ENCODE measurements at places on chromosomes 11 and 22.

DNA sequence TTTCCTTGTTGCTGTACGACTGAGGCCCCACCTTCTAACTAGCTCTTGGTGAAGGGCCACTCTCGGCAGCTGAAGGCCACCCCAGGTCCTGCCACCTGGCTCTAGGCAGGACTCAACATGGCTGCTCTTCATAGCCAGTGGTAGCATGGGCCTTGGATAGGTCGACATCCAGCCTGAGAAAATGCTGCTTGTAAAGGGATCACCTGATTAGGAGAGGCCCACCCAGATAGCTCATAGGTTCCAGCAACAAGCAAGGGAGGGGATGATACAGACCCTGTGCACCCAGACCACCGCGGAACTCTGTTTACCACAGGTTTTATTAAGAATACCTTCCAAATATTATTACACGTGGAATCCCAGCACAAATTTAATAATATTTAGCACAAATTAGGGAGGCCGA lies 341.4 kb downstream of the BRD1 start:
- DNase-seq, result no peak

DNA sequence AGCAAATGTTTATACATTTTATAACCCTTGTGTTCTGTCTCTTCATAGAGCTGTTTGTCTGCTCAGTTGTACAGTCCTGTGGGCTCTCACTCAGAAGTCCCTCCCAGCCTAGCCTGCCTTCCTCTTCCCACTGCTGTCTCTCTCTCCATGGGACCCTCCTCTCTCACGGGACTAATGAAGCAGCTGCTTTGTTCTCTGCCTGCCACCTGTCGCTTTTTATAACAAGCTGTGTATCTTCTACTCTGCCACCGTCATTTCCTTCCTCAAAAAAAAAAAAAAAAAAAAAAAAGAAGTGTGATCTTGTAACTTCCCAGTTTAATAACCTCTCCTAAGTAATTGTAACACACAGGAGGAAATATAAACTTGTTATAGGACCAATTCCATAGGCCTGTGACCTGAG lies 92.2 kb upstream of the ALKBH3 start:
- no peak for DNase-seq

- no peak for DNase-seq
Observed at GRCh38 chr11:109302591-109303334, 119.2 kb upstream of the C11orf87 start.

DNA sequence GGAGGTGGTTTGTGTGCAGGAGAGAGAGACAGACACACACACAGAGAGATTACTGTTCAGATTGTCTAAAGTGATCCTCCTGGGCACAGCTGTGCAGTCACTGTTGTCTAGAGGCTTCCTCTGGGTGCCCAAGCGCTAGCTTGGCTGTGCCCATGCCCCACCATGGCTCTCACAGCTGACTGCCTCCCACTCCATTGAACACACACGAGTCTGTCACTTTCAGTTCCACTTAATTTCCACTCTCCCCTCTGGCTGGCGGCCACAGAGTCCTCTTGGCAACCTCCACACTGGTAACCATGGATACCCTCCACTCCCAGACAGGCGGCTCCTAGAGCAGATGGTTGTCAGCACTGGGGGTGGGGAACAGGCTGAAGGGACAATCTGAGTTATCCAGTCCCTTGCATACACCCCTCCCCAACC lies 29.1 kb downstream of the MAP6 start:
- DNase-seq, result no peak

- no peak for DNase-seq
Observed at GRCh38 chr11:5279471-5280090, 9.8 kb upstream of the HBE1 start.

DNA sequence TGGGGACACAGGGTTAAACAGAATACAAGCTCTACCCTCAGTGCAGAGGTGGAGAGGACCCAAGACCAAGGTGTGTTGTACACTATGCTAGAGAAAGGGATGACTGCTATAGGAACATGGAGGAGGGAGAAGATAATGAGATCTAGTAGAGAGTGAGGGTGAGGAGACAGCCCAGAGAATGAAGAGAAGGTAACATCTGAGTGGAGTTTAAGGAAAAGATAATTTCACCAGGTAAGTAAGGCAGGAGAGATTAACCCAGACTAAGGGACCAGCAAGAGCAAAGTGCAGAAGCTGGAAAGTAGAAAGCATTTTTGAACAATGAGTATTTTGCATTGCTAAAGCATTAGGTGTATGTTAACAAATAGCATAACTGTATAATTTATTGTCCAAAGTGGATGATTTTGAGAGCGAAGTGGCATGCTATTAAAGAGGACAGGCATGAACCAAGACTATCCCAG lies 128.8 kb downstream of the RASSF10 start:
- no peak for DNase-seq

GRCh38 chr22:19291218-19291579 lies 320 bp downstream of the CLTCL1 start:
- DNase-seq, result peak; percentile 1

DNA sequence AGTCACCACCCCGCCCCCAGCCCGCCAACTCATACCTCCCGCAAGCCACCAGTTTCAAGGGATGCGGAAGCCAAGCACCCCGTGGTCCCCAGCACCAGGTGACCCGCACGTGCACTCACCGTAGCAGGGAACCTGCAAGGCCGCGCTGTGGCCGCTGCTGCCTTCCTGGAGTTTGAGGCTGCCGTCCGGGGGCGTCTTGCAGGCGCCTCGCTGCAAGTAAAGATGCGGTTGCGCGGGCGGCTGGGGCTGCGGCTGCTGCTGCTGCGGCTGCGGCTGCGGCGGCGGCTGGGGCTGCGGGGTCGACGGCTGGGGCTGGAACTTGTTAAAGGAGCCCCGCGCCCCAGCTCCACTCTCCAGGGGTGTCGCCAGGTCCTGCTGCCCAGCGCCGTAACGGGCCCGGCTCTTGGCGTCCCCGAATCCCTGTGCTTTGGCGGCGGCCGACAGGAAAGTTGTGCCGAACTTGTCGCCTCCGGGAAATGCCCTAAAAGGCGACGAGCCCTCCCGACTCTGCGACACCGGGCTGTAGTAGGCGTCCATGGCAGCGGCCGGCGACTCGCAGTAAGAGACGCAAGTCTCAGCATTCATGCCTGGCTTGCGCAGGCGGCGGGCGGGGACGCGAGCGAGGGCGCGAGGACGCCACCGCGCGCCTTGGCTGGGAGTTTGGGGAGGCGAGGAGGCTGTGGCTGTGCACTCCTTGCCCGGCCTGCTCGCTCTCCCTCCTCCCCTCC lies at the start of gene ALX4:
ALX4 (minus strand) TSS at position 662 of the 728 bp plus-strand sequence; CDS start at position 585, 77 bp downstream.
- peak; percentile 26 for DNase-seq

DNA sequence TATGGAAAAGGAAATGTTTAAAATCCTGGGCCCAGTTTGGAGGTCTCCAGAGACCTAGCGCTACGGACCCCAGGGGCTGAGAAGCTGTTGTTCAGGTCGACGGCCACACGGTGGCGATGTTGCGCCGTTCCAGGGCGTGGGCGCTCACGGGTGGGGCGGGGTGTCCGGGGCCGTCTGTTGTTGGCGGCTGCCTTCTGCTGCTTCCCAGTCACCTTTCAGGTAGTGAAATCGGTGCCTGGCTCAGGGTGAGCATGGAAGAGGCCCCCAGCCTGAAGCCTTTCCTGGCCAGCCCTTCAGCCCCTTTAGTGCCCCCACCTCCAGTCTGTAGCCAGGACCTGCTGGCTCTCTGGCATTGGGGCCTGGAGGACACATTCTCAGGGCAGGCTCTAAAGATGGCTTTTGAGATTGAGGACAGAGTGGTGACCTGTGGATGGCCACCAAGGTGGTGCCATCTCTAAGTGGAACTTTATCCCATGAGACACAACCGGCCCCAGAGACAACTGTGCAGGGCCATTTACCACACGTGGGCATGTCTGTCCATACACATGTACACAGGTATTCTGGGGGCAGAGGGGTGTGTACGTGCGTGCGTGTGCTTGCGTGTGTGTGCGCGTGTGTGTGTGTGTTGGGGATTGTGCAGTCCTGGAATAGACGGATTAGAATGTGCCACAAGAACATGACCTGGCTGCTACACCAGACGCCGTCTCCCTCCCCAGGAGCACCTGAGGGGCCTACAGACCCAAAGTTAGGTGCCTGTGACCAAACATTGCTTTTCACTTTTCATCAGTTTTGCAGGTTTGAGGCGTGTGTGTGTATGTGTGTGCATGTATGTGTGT lies 53.8 kb downstream of the ST14 start:
- DNase-seq, result peak; percentile 26

DNA sequence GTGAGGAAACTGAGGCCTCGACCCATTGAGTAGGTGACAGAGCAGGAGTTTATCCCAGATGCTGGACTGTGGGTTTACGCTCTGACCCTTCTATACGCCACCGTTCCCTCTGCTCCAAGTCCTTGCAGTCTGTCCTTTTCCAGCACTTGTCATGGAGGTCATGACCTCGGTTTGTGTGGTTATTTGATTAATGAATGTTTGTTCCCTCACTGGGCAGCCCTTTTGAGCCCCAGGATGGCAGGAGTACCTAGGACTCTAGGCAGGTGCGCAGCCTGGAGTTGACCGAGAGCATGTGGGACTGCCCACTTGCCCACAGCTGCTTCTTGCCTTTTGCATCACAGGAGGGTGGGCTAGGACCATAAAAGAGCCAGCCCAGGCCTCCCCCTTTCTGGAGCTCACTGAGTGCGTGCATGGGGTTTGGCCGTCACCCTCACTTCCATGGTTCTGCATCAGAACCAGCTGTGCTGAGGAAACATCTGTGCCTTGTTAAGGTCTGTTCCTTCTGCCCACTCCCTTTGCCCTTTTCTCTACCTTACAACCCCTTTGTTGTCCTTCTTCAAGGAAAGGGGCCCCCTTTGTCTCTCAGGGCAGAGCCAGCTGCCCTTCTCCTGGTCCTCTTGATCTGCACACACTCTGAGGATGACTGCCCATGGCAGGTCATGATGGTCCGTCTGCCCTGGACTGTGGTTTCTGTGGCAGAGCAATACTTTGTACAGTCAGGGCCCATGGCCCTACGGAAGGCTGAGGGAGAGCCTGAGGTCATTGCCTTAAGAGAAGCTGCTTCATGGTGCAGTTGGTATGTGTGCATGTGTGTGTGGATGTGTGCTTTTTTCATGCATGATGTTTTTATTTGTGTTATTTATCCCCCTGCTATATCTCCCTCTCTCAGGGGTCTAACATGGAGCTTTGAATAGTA lies 38.2 kb downstream of the BMAL1 start:
- DNase-seq, result no peak

GRCh38 chr11:65034423-65034822 lies 6.6 kb upstream of the SAC3D1 start:
- no peak for DNase-seq

Measured in NCI-H460 (cell line).